ENCODE measurements at places on chromosomes 4 and X.

GRCh38 chrX:37010496-37010895, 2.3 kb downstream of the FAM47C start:
- DNase-seq: no peak

GRCh38 chr4:112023402-112023950, 121.8 kb upstream of the FAM241A start:
- DNase-seq: no peak

GRCh38 chr4:1660948-1661677, 23.0 kb downstream of the FAM53A start:
- no peak for DNase-seq

GRCh38 chr4:71941001-71941400, 90.8 kb upstream of the NPFFR2 start:
- no peak for DNase-seq

- no peak for DNase-seq
These were observed 724.6 kb downstream of the CENPC start for GRCh38 chr4:66820681-66821080.

Measured in AG04450 (cell line).